ENCODE measurements at places on chromosomes 11 and 22.

DNA sequence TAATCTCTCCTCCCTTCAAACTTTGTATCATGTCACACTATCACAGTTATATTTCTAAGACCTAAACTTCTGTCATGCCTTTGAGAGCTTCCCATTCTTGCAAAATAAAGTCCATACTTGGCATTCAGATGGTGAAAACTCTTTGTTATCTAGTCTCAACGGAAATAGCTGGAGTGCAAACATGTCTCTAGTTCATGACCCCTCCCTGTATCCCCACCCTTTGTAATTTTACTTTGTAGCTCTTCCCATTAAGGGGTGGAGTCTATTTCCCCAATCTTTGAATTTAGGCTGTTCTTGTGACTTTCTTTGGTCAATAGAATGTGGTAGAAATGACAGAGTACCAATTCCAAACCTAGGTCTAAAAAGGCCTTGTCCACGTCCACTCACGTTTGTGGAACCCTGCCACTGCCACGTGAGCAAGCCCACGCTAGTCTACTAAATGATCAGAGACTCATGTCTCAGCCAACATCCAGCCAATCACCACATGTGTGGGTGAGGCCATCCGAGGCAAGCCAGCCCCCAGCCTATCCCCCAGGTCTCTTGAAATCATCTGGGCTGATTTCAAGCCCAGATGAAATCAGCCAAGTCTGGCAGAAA is 23.4 kb downstream of the SLN start:
- DNase-seq = no peak

DNA sequence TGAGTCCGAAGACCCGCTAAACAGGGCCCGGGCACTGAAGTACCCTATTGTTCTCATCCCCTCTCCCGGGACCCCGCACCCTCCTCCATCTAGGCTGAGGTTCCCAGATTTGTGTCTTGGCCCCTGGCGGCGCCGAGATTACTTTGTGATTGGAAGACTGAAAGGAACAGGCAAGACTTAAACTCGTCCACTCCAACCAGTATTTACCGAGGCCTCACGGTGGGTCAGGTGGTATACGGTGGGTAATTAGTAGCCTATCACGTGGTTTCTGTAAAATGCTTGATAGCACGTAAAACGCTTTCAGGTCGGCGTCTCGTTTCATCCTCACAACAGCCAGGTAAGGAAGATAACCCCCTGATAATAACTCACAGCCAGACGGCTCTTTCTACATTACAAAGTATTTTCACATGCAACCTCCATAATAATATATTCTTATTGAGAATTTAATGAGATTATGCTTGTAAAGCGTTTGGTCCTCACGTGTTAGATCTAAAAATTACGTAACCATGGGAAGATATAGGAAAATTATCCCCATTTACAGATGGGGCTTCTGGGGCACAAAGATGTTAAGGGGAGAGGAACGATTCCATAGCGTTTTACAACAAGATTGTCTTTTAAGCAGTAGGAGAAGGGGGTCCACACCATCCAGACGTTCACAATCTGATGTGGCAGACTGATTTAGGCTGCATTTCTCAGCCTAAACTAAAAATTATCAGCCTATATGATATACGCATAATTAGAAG is 642 bp upstream of the PIK3C2A start:
- DNase-seq = peak; percentile 54

- DNase-seq = no peak
Measured at GRCh38 chr11:3022982-3023381, 30.9 kb upstream of the NAP1L4 start.

DNA sequence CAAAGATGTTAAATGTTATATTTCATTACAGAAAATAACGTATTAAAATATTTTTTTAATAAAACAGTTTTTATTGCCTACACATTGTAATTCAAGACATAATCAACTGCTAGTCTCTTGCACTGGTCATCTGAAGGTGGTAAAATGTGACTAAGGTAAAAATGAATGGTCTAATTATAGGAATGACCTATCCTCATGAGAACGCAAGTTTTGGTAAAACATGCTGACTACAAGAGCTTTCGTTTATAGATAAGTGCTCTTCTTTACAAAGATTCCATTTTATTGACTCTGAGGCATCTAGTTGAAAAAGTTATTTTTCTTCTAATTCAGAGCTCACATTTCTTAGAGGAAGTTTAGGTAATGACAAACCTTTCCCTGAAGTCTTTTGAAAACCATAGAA is 27.3 kb downstream of the LUZP2 start:
- DNase-seq = no peak

DNA sequence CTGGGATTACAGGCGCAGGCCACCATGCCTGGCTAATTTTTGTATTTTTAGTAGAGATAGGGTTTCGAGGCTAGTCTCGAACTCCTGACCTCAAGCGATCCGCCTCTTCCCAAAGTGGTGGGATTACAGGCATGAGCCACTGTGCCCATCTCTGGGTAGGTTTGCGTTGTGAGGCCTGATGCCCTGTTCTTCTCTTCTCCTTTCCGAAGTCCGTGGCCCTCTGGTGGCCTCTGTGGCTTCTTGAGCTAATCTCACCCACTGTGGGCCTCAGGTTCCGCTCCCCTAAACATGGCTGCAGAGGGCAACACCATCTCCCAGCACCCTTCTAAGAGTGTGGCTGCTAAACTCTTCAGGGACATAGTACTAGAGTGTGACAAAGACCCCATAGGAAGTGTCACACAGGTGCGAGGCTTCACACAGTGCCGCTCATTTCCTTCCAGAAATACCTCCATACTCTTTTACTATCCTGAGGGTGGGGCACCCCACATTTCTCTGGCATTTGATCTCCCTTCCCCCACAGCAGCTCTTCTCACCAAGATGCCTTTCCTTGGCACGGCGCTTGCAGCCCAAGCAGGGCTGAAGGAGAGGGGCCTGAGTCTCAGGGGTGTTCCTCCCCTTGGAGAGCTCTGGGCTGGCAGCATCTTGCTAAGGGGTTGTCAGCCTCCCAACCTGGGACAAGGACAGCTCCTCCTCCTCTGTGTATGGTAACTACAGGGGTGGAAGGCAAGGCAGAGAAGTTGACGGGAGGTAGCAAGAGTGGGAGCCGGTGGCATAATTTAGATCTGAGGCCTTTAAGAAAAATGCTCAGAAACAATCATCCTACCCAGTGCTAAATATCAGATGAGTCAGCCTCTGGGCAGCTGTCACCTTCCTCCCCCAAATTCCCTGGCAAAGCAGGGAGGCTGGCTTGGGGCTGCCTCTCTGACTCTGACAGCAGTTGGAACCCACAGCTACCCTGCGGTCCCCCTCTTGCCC is 6.1 kb downstream of the THY1 start:
- no peak for DNase-seq

DNA sequence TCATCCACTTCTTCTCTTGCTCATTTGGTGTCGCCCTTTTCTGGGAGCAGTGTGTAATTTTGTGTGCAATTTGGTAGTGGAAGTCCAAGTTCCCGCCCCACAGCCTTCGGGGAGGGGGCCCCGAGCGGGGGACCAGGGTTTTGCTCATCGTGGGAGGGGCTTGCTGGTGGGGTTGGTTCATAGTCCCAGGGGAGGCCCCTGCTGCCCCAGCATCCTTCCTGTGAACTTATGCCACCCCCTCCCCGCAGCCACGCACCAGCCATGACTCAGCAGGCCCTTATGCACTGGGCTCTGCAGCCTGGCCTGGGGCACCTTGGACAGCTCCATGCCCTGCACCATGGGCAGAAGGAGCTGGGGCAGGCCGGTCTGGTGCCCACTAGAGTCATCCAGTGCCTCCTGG is 1183.6 kb downstream of the BRD1 start:
- no peak for DNase-seq

DNA sequence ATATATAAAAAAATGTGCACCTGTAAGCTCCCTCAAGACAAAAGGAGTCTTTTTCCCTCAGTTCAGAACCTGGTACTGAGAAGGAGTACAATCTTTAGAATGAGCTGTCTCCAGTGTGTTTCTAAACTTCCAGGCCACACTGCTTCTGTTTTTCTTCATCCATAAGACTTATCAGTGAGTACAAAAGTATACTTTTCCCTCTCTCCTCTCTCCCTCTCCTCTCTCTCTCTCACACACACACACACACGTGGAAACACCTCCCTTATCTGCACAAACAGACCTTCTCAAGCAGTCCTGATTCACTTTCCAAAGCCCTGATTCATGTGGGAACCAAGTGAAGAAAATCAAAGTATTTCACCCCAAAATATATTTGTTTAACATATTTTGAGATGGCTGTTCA is 220.7 kb upstream of the UBASH3B start:
- DNase-seq = no peak

DNA sequence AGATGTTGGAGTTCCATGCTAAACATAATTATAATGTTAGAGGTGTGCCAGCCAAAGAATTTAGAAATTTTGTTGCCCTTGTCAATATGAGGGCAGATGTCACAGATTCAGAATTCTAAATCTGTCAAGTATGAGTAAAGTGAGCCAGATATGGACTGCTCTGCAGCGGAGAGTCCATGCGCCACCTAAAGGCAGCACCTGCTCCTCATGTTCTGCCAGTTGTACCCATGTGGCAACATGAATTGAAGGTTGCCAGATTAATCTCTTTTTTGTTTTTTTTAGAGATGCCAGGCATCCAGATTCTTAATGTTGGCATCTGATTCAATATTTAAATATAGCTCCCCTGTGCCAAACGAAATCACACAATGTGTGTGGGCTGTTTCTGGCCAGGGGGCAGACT is 678.6 kb upstream of the ANO5 start:
- no peak for DNase-seq

- no peak for DNase-seq
Measured at GRCh38 chr22:40243891-40244290, 66.2 kb downstream of the TNRC6B start.

- no peak for DNase-seq
Measured at GRCh38 chr11:23780231-23780630, 716.6 kb upstream of the LUZP2 start.

DNA sequence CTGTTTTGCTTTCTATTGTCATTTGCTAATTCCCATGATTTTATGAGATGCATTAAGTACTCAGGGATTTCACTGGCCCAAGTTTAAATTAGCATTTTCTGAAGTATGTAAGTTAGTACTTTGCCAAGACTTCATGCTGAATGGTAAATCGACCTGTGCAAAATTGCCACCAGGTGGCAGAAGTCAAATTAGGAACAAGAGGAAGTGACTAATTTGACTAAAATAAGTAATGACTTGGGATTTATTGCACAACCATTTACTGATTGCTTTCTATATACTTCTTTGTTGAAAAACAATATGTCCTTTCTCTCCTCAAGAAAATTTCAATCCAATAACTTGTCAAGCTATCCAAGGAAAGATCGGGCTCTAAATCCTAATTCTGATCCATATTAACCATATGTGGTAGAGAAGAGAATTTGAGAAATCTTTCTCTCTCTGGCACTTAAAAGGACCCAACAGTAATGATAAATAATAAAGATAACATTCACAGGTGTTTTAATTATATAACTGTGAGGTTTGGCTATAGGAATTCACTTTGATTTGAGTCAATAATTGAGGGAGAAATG is 253.7 kb upstream of the CHORDC1 start:
- peak; percentile 36 for DNase-seq

DNA sequence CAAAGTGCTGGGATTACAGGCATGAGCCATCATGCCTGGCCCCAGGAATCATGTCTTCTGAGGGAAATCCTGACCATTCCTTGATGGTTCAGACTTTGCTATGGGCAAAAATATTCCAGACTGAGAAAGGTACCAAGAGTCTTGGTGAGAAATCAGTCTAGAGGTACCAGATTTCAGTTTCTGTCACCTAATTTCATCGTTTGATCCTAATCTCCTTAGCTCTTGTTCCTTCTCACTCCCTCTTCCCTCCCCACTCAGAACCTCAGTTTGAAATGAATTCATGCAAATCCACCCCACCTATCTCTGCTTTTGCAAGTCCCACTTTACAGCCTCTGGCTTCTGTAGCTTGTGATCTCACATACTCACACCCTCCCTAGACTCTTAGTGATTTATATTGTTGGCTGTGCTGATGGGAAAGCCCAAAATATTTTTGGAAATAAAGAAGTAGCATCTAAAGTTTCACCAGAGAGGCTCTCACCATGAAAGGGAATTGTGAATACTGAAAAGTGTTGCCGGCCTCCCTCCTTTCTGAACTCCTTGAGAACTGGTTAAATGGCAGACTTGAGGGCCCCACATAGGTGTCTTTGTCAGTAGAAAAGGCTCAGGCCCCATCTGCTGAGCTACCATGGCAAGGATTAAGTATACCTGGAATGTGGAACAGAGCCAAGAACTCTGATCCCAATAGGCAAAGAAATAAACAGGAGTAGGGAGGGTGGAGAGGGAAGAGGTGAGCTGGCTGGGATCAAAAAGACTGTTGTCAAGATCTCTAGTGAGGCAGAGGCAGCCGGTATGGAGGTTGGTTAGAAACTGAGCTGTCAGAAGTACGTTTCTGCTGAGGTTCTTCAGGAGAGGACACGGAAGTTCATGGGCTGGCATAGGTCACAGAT is 190.5 kb upstream of the MTMR2 start:
- DNase-seq = no peak

DNA sequence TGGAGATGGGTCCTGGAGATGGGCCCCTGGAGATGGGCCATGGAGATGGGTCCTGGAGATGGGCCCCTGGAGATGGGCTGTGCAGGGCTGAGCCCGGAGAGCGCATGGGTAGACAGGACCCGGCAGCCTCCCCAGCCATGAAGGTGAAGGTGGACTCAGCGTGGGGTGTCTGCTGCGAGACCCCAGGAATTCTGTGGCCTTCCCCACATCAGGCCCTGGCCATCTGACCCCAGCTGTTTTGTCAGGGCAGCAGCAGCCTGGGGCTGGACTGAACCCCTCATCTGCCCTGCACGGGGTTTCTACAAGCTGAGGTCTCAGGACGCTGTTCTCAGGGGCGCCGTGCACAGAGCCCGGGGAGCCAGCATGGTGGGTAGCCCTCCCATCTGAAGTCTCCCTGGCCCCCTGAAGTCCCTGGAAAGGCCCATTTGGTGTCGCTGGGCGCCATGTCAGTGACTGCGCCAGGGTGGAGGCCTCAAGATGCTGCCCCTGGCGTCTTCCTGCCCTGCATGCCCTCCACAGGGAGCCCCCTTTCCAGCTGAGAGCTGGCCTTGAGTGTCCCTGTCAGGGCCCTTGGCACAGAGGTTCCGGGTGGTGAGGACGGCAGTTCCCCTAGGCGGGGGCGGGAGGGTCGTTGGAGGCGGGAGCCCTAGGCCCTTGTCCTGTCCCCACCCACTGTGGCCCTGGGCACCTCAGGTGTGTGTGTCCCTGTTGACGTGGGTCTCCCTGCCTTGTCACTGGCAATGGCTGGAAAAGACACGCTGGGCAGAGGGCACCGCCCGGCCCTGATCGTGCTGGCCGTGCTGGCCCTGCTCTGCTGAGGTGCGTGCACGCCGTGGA is 5.4 kb downstream of the BRSK2 start:
- DNase-seq = no peak
